Esophagus squamous epithelium (tissue), 5 donors: ENCODE measurements at places on chromosomes 6 and 20.

DNA sequence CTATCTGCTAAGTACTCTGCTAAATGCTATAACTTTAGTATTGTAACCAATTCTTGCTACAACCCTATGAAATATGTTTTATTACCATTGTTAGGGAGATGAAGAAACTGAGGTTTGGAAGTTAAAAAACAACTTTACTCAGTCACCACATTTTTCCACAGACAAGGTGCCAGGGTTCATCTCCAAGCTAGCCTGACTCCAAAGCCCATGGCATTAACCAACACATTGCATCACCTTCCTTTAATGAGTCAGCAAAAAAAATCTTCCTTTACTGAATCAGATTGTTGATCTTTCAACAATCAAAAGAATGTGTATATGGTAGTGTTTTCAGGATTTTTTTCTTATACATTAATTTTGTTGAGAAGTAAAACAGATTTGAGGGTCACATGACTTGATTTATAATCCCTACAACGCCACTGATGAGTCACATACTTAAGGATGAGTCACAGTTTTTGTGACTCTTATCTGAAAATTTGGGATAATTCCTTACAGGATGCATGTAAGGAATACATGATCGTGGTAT, 41.5 kb downstream of the MAN1A1 start:
- DNase-seq: no peak

- DNase-seq: no peak
These were observed 99.3 kb downstream of the BMP2 start for GRCh38 chr20:6866741-6867140.

GRCh38 chr6:140040396-140040795, 665.9 kb upstream of the CITED2 start:
- no peak for DNase-seq

DNA sequence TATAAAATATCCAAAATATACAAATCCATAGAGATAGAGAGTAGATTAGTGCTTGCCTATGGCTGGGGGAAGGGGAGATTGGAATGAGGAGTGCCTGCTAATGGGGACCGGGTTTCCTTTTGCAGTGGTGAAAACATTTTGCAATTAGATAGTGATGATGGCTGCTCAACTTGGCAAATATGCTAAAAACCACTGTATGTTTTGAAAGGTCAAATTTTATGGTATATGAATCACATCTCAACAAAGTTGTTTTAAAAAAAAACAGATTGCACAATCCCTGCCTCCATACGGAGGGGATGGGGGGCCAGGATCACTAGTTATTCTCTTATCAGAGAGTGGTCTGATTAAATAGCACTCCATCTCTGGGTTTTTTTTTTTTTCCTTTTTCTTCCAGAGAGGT, 76.9 kb upstream of the RIPOR2 start:
- no peak for DNase-seq

GRCh38 chr6:111710911-111711310, 105.2 kb upstream of the TRAF3IP2 start:
- DNase-seq: no peak

GRCh38 chr6:54094293-54094692, 16.9 kb upstream of the MLIP start:
- no peak for DNase-seq

DNA sequence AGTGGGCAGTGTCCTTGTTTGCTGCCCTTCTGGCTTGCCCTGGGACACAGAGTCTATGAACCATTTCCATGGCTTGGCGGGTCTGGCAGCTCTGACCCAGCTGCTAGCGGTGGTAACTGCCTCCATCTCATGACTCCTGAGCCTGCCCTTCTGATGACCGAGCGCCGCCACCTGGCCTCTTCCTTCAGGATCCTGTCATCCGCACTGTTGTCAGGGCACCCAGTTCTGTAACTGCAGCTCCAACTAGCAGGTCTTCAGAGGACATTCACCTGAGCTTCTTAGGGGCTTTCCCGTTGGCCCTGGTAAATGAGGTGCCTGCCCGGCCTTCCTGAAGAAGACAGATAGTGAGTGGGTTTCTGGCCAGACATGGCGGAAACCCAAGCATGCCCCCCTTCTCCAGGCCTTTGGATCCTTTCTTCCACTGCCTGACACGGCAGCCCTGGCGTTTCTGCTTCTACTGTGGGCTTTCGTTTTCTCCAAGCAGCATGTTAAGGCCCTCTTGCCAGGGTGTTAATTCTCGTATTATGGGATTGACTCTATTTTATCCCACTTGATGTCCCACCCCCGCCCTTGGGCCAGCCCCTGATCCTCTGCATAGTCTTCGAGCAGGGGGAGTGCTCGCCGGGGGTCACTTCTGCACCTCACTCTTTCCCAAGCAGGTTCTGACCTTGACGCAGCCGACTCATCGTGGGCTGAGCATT, 24.7 kb downstream of the PACSIN1 start:
- DNase-seq: no peak
